ENCODE measurements at places on chromosomes 5 and 9.

- no peak for DNase-seq
Observed at GRCh38 chr5:160211352-160211751, 18.0 kb upstream of the FABP6 start.

DNA sequence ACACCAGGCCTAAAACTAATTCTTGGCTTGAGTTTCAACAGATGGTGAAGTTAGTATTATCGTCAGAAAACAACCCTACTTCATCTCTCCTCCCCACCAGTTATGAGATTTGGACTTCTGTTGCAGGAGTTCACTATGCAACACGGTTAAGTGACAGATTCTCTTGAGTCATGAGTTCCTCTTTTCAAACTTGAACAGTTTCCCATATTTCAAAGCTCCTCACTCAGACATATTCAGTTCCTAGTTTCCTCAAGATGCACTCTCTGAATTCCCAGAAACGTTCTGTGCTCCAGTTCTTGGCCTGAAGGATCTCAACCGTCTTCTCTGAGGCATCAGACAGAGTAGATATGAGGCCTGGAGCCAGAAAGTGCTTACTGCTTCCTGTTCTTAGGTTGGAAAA lies 7.3 kb upstream of the PTGER4 start:
- no peak for DNase-seq

DNA sequence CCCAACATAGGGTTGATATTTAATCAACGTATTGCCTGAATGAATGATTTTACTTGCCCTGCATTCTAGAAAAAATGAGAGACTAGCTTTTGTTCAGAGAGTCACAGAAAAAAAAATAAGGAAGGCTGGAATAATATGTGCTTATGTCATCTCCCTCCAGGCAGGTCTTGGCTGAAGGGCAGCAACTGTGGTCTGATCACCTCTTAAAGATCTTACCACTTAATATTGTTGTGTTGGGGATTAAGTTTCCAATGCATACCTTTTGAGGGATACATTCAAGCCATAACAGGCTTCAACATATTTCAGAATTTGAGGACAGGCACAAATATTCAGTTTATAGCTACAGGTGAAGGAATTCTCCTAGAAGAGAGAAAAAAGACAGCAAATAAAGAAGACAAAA lies 157.3 kb upstream of the S1PR3 start:
- no peak for DNase-seq

GRCh38 chr5:164799391-164799790 lies 1294.0 kb downstream of the MAT2B start:
- DNase-seq: no peak

DNA sequence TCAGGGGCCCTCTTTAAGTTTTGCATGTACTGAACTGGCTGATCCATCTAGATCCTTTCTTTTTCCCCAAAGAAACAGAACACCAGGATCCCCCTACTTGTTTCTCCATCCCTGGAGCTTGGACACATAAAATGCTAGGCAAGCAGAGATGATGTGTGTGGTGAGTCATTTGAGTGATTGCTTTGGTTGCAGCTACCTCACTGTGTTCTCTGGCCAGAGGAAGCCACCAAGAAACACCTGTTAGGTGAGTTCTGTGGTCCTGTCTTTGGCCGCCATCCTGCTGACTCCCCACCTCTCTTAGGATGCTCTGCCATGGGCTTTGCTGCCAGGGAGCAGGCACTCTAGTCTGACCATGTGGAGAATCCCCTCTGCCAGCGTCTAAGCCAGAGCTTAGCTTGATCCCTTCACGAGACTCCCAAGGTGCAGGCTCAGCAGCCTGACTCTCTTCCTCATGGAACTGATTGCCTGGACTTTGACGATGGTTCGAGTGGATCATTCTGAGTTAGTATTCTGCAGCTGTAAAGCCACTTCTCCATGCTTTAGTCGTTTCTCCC lies 27.3 kb upstream of the DENND1A start:
- no peak for DNase-seq

DNA sequence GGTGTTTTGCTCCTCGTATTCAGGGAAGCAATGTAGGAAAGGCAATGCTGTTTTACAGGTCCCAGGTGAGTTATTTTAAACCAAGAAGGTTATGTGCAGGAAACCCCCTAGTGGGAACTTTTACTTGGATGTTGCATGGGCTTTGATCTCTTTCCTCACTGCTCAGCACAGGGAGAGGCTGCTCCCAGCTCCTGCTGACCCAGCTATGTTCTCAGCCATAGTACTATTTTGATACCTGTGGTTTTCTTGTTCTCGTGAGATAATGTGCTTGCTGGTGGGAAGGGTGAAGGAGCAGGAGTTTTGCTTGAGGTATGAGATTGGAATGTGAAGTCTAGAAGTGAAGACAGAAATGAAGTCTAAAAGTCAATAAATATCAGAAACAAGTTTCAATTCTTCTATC lies 265.6 kb upstream of the FBXL7 start:
- DNase-seq: no peak

GRCh38 chr5:156500755-156501154 lies 173.8 kb downstream of the SGCD start:
- DNase-seq: no peak

GRCh38 chr5:170265522-170265921 lies 32.1 kb downstream of the LCP2 start:
- no peak for DNase-seq

- no peak for DNase-seq
Observed at GRCh38 chr5:158175934-158176481, 317.1 kb upstream of the CLINT1 start.

DNA sequence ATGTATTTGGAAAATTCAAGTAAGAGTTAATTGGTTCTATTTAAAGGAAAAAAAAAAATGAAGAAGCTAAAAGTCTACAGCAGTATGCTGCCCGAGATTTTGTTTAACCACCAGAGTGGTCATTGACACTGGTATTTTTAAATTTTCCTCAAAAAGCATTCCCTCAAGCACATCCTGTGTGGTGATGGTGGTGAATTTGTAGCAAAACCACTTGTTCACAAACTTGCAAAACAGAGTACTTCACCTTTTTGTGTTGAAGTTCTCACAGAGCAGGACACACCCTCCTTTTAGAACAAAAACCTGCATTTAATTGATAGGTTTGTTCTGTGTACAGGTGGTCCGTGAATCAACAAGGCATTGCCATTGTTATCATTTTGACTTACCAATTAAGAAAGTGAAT lies 374.2 kb downstream of the EFNA5 start:
- no peak for DNase-seq

- DNase-seq: no peak
Observed at GRCh38 chr5:143065185-143065965, 295.2 kb downstream of the ARHGAP26 start.

- no peak for DNase-seq
Observed at GRCh38 chr5:170403675-170404074, 14.5 kb upstream of the KCNMB1 start.

DNA sequence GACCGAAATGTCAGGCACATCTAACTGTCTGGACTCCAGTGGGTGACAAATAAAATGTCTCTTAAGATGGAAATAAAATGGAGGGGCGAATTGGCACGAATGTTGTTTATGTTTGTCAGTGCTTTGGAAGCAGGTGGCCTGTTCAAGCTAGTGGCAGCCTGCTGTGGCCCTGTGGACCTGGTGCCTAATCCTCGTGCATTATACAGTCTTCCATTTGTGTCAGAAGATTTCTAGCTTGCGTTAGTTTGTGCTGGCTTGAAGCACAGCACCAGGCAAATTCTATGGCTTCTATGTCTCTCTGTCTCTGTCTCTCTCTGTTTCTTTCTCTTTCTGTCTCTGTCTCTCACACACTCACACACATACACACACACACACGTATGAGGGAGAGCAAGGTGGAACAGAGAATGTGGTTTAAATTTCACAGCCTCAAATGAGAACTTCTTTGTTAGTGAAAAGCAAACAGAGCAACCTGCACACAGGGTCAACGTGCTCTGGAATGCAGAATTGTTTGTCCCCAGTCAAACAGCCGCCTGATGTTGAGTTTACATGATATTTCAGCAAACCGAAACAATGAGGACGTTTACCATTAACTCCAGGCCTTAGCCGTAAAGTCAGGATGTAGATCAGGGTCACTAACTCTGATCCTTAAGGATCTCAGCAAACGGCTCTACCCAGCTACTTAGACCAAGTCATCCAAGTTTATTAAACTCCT lies 39.0 kb upstream of the CD180 start:
- DNase-seq: no peak

GRCh38 chr5:80069251-80069800 lies 34.2 kb downstream of the THBS4 start:
- DNase-seq: no peak
